AG09319 (cell line): ENCODE measurements at places on chromosomes 16 and 17.

DNA sequence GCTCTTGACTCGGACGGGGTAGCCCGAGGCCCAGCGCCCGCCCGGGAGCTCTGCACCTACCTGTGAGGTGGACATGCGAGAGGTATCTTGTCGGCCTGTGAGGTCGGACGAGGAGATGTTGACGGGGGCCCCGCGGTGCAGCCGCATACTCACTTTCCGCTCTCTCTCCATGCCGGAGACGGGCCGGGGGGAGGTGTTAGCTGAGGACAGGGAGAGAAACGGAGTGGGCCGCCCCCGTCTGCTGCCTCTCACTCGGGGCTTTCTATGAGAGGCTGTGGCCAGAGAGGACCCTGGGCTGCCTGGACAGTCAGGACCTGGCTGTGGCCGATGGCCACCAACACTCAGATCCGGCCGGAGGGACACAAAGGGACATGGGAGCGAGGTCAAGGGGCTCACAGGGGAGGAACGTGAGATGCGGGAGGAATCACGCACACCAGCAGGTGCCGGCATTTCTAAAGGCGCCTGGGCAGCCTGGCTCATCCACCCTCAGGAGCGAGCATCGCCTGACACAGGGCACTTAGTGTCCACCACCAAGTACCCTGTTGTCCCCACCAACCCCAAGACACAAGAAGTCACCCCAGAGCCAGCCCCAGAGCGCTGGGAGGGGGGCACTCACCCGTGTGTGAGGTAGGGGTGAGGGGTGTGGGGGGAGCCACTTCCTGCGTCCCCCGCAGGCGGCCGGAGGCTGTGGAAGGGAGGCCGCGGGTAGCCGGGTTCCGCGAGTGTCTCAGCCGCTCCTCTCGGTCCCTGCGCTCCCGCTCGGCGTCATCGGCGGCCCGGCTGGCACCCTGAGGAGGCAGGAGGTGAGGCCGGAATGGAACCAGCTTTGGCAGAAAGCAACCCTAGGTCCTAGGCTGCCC, 20.2 kb downstream of the SLC16A3 start:
- DNase-seq: no peak

DNA sequence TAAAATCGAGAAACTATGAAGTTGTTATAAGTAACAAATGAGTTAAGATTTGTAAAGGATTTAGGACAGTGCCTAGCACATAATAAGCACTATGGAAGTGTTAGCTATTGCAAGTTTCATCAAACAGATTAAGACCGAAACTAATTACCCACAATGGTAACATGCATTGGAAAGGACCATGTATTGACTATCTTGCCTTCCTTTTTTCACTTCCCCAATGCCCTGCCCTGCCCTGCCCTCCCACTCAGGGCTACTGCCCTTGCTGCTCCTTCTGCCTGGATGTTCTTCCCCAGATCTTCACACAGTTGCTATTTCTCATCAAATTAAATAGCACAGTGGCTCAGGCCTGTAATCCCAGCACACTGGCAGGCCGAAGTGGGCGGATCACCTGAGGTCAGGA, 202.1 kb upstream of the PSMD7 start:
- DNase-seq: no peak

DNA sequence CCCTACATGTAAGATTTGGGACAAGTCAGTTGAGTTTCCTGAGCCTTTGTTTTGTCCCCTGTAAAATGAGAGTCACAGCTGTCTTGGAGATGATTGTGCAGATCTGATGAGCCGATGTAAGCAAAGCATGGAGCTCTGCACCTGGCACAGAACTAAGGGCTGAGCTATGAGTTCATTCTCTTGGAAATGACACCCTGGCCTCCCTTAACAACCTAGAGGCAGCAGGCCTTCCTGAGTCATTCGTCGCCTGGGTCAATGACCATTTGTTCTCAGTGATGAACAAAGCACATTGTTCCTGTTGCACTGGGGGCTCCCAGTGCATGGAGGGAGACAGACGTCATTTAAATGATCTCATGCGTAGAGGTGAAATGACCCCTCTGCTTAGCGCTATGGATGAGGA, 62.8 kb upstream of the GCSH start:
- DNase-seq: no peak

DNA sequence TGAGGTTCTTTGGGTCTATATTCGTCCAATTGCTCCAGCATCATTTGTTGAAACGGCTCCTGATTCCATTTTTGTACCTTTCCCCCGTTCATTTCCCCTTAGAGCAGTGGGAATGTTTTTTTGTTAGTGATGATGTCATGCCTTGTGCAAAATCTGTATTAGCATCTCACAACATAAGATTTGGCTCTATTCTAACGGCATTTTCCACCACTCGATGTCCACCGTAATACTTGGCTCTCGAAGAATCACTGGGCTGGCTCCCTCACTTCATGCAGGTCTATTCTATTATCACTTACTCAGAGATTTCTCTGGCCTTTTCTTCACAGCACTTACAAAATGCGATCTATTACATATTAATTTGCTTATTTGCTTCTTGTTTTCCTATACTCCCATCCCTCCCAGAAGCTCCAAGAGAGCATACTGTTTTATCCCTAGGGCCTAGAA, 571 bp upstream of the NME1 start:
- no peak for DNase-seq

DNA sequence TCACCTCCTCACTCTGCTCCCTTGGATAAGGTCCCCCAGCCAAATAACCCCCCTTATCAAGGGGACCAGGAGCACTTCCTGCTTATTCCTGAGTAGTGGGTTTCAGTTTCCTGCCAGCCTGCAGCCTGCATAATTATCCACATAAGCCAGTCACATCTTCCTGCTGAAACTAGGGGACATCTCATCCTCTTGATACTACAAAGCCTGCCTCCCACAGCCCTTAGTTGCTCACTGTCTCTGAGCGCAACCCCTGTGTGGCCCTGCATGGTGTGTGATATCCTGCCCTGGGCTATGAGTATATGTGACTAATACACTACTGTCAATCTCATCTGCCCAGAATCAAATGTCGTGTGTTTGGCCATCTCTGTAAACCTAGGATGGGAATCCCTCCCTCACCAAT, 8.0 kb upstream of the XYLT2 start:
- DNase-seq: no peak

- DNase-seq: no peak
Observed at GRCh38 chr17:48575673-48576478, 2.3 kb downstream of the HOXB4 start.
